8988T (cell line): ENCODE measurements at places on chromosomes 2 and 18.

DNA sequence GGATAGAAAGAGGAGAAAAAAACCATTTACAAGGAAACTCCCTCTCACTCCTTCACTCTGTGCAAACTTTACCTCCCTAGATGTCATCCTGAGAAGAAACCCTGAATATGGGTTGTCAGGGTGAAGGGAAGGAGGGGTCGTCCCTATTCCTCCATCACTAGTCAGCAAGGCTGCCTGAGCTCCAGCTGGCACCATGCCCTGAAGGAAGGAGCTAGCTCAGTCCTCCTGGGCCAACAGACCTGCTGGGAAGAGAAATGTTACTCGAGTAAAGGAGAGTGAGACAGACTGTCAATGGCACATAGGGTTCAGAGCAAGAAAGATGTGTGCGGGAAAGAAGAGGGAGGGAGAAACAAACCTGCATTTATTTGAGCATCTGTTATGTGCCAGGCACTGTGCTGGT is 18.3 kb upstream of the EPAS1 start:
- DNase-seq, result no peak

- no peak for DNase-seq
Observed at GRCh38 chr2:185828326-185828725, 89.7 kb downstream of the FSIP2 start.

- no peak for DNase-seq
Observed at GRCh38 chr2:219522111-219523030, 8.1 kb downstream of the ASIC4 start.

DNA sequence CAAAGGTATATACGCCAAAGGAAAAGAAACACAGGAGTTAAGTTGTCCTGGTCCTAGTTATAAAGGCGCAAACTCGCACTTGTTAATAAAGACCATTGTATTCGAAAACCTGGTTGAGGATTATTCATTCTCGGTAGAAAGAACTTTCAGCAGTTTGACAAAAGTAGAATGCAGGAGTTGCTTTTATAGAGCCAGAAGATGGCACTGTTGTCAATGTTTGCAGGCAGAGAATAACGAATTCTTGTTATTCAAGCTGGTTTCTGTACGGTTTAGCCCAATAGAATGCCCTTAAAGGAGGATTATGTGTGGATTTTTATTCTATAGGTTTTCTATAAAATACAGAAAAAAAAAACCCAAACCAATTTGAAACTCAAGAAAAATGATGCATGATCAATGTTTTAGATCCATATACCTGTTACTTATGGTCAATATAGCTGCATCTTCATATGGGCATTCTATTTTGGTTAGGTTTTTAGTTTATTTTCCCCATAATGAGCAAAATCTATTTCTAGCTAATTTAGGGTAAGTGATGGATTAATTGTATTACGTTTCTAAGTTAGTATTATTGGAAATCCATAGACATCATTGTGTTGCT is 510.3 kb downstream of the PLCL1 start:
- DNase-seq, result no peak

DNA sequence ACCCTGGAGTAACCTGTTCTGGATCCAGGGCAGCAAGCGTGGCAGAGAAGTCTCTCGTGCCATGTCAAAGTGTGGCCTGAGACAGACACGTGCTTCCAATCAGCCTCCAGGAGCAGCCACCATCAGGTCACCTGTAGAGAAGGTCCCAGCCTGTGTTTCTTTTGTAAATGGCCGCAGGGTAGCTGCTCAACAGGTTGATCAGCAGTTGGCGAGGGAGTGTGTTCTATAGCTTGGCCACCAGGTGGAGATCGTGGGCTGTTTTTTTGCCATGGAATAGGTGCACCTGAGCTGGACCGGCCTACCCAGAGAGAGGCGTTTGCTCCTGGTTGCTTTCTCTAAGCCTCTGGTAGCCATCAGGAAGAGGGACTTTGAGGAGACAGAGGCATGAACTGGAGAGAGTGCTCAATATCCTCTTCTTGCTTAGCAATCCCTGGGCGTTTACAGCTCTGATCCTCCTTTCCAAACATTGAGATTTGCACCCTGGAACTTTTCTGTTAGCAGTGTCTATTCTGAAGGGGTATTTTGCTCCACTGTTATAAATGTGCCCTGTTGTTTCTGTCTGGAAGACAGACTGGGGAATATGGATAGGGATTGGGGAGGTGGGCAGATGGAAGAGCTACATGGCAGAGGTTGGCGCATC is 34.2 kb upstream of the EN1 start:
- DNase-seq, result no peak

GRCh38 chr2:170586571-170587095 is 128.5 kb upstream of the SP5 start:
- no peak for DNase-seq

GRCh38 chr18:49464718-49465598 is 4.5 kb upstream of the DYM start:
- DNase-seq, result no peak

DNA sequence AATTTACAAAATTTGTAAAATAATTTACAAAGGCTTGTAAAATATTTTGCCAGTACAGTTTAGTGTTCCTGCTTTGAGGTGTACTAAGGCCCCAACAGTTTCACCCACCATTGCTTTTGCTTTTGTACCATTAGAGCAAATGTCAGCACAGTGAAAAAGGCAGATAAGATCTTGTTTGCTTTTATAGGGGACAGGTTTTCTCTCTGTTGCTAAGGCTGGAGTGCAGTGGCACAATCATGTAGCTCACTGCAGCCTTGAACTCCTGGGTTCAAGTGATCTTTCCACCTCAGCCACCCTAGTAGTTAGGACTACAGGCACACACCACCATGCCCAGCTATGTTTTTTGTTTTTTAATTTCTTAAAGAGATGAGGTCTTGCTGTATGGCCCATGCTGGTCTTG is 19.6 kb upstream of the NPC1 start:
- DNase-seq, result no peak

DNA sequence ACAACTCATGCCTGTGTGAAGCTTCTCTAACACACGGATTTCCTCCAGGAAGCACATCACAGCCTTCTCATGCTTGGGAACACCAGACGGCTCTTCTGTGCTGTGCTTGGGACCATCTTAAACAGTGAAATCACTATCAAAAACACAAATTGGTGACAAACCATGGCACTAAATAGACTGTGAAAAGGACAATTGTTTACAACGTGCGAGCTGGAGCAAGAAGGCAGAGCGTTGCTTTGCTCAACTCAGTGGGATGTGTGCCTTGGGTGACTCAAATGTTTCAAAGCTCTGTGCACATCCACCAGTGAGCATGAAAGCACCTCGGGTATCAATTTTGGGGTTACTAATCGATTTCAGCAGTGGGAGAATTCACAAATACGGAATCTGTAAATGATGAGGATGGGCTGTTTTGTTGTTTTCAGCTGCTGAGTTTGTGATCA is 182.4 kb upstream of the ARL4C start:
- DNase-seq, result no peak

DNA sequence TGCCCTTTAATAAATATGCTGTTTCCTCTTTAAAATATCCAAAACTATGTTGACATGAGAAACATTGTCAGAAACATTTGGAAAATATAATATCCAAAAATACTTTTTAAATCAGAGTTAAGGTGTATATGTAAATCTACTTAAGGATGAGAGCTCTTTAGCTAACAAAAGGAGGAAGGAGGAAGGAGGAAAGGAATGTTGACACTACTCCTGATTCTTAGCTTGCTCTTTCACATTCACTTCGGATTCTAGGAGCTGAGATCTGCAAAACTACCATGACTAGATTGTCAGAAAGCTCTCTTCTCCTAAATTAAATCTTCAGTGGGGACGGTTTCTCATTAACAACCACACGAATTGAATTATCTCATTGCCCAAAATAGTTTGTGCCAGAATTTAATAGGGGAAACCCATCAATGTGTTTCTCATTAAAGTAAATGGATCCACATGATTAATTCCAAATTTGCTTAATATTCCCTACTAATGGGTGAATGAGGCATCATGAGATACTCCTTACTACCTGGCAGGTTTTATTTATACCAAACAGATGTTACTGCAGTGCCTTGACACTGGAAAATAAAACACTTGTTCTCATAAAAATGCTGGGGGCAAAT is 509.1 kb downstream of the MBD2 start:
- no peak for DNase-seq

DNA sequence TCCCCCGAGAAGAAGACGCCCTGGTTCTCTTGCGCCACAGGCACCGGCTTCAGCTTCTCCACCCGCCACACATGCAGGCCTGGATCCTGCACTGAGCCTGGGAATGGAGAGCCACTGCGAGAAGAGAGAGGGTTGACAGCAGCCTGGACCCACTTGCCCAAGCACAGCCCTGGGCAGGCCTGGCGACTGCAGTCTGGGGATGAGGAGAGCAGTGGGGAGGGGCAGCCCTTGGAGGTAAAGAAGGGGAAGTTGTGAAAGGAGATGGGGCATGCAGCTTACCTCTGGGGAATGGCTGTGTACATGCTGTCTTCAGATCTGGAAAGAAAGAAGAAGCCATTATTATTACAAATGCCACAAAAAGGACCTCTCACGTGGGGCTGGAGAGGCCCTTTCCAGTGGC is 8.3 kb downstream of the CAPG start:
- DNase-seq, result no peak

GRCh38 chr2:143564419-143564818 is 435.2 kb downstream of the ARHGAP15 start:
- no peak for DNase-seq

DNA sequence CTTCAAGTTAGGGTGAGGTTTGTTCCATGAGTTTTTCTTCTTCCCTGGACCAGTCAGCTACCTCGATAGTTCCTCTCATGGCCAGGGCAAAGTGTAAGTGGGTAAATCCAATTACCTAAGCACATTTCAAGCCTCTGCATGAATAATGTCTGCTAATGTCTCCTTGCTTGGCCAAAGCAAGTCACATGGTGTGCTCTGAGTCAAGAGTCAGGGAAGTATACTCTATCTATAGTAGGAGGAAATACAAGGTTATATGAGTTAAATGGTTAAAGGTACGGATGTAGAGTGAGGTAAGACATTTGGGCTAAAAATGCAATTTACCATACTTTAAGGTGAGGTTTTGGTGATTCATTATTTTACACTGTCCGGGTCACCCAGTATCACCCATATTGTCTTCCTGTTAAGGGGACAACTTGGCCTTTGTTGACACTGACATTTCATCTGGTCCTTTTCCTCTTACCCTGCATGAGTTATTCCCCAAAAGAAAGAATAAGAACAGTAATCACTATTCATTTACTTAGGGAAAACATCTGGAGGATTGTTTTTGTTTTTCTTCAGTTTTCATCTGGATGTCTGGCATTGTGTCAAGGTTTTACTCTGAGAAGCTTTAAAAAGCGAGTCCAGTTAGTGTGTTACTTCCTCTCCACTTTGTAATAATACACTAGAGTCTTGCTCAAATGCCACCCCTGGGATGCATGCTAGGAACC is 405.5 kb downstream of the RND3 start:
- DNase-seq, result no peak

DNA sequence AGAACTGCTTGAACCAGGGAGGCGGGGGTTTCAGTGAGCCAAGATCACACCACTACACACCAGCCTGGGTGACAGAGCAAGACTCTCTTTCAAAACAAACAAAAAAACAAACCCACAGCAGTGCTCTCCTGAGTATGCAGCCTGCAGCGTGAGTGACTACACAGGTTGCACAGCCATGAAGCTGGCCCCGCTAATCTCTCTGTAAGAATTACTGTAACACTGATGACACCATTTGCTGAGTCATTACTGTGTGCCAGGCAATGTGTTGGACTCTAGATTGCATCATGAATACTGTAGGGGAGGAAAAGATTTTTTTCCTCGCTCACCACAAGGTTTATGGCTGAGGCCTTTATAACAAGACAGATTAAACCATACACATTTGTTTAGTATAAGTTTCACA is 118.6 kb upstream of the ATP8B1 start:
- no peak for DNase-seq

DNA sequence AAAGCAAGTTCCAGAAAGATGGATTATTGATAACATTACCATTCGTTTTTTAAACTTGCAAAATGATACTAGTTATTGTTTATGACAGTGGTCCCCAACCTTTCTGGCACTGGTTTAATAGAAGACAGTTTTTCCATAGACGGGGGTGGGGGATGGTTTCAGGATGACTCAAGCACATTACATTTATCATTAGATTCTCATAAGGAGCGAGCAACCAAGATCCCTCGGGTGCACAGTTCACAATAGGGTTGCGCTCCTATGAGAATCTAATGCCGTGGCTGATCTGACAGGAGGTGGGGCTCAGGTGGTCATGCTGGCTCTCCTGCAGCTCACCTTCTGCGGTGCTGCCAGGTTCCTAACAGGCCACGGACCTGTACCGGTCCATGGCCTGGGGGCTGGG is 86.2 kb downstream of the BCL2 start:
- no peak for DNase-seq

DNA sequence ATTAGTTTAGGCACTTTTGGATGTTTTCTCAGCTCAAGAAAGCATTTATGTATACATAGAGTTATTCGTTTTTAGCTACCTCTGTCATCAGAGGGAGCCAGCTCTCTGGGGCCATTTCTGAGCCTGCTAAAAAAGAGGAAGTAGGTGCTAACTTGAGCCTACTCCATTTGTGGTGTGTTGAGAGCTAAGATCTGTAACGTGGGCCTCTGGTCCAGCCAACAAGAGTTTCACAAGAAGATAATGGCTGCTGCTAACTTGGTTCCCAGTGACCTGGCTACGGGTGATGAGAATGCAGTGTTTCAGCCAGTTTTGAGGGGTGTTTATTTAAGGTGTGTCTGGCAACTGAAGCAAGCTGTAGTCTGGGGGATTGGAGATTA is 182.5 kb downstream of the PRKCE start:
- DNase-seq, result no peak

GRCh38 chr2:54387059-54387991 is 68.8 kb upstream of the SPTBN1 start:
- DNase-seq, result no peak

GRCh38 chr2:16406496-16407289 is 258.9 kb downstream of the CYRIA start:
- no peak for DNase-seq

GRCh38 chr18:14940735-14941134 is 192.8 kb downstream of the ANKRD30B start:
- DNase-seq, result no peak

DNA sequence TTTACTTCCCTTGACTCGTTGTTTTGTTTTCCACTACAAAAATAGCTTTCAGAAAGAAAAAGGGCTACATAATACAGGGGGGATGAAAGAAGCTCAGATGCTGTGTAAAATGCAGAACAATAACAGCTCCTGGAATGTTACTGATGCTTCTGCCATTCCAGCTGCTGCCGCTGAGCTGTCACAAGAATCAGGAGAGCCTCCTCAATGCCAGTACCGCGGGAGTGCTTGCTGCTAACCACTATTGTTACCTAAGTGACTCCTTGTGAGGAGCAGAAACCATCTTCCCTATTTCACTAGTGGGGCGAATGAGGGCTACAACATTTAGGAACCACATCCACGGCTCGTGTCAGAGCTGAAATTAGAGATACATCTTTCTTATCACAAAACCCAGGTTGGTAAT is 384.8 kb downstream of the GALR1 start:
- DNase-seq, result no peak

- DNase-seq, result no peak
Observed at GRCh38 chr2:211477537-211478275, 921.3 kb downstream of the CPS1 start.

DNA sequence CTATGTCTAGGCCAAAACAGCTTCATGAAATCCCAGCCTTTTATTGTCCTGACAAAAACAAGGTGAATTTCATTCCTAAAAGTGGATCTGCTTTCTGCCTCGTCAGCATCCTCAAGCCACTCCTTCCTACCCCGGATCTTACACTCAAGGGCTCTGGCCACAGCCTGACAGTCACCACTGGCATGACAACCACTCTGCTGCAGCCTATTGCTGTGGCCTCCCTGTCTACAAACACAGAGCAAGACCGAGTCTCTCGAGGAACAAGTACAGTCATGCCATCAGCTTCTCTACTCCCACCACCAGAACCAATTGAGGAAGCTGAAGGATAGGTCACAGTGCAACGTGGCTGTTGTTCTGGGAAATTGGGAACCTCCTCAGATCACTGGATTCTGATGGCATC is 106.1 kb downstream of the ICA1L start:
- no peak for DNase-seq
